Transverse colon (tissue), 4 donors: ENCODE measurements at places on chromosomes 11 and 22. TPM values are rescaled to one million over a fixed set of nuclear protein-coding genes. Genes with fewer than 3 reads are reported as not detected.

TRIM22 gene
- total RNA-seq, result 35.2 TPM

DNA sequence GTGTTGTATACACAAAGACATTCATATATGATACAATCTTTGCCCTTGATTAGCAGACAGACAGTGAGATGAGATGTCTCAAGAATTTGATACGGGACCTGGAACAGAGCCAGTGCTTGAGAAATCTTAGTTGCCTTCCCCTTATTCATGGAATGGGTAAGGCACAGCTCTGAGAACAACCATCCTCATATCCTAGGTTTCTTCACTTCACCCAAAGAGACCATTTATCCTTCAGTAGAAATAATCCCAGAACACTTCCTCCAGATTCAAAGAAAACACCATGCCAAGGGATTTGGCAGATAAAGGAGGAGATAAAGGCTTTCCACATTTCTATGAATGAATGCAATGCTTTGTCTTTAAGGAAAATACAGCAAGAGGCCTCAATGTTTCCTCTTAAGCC is 8.8 kb upstream of the IZUMO1R start:
- no peaks in the 10 kb centered on the region for H3K36me3 ChIP-seq
- H3K27me3 ChIP-seq, result no peaks in the 10 kb centered on the region
- H3K4me1 ChIP-seq, result no peaks in the 10 kb centered on the region
- H3K27ac ChIP-seq, result no peak overlapping the region
- no peak for DNase-seq

DNA sequence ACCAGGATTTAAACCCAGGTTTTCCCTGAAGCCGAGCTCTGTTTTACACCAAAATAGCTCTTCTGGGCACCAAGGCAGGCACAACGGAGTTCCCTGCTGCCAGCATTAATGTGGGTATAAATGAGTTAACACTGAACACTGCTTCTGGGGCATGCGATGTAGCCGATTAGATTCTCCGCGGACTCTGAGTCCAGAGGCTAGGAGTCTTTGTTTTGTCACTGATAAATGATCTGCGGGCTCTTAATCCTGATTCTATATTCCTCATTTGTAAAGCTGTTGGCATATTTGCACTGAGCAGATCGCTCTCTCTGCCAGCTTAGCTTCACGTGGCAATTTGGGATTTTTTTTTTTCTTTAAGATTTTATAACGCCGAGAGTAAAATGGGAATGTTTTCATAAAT is 16.8 kb upstream of the LDLRAD3 start:
- H3K27ac ChIP-seq, result no peak overlapping the region
- no peaks in the 10 kb centered on the region for H3K4me1 ChIP-seq
- H3K4me3 ChIP-seq, result no peak overlapping the region
- peaks cover 19% of the 10 kb centered on the region for H3K27me3 ChIP-seq
- DNase-seq, result no peak
- H3K36me3 ChIP-seq, result no peaks in the 10 kb centered on the region

DNA sequence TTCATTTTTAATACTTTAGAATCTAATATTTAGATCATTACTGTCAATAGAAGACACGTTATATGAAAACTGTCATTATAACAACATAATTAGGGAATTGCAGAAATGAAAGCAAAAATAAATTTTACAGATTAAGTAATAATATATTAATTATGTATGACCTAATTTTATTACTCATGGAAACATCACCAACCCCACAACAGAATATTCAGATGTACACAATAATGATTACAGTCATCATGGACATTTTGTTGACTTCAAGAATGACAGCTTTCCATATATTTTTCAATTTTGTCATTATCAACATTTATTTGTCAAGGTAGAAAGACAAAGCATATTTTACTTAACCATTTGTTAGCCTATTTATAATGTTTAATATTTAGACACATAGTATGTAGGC is 119.9 kb downstream of the MAML2 start:
- no peak overlapping the region for H3K27ac ChIP-seq
- H3K4me3 ChIP-seq, result no peak overlapping the region
- no peak for DNase-seq
- no peaks in the 10 kb centered on the region for H3K27me3 ChIP-seq

USP2 gene
- total RNA-seq, result 9.8 TPM

SYCE3 gene
- not detected for total RNA-seq

GRCh38 chr11:128198216-128198772 is 389.1 kb downstream of the ETS1 start:
- H3K4me1 ChIP-seq, result no peaks in the 10 kb centered on the region
- H3K4me3 ChIP-seq, result no peak overlapping the region
- no peaks in the 10 kb centered on the region for H3K27me3 ChIP-seq

GCAT gene
- 10.1 TPM for total RNA-seq

- DNase-seq, result peak; percentile 51
- H3K27ac ChIP-seq, result no peak overlapping the region
- peaks cover 7% of the 10 kb centered on the region for H3K4me1 ChIP-seq
- no peak overlapping the region for H3K4me3 ChIP-seq
- H3K27me3 ChIP-seq, result peaks cover 57% of the 10 kb centered on the region
Measured at GRCh38 chr11:44634401-44635281, 69.2 kb downstream of the CD82 start.

DNA sequence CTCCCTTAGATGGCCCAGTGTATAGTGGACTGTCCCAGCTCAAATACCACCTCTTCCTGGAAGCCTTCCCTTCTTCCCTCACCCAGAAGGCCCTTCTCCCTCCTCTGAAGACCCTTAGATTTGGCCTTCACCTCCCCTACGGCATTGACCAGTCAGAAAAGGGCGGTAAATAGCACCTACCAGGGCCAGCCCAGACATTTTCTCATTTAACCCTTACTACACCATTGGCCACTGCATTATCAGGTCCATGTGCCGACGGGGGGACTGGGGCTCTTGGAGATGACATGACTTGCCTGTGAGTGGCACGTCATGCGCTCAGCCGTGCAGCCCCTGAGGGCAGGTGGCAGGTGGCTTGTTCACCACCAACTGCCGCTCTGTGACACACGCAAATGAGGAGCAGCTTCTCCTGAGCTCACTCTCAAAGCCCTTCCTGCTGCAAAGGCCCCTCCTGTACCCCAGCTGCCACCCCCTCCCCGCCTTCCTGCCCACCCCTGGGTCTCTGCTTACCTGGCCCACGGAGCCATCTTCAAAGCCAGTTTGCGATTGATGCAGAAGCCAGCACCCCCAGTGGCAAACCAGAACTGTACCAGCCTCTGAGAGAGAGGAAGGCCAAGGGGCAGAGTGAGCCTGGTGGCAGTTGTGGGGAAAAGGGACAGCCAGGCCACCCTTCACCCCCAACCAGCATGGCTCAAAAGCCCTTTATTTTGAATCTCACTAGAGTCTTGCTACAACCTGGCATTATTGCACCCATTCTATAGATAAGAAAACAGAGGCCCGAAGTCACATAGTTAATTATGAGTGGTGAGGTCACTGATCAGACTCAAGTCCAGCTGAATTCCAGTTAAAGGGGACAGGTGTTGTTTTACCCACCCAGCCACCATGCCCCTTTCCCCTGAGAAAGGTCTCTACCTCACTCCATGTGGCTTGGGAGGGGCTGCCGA is 9.5 kb downstream of the MFNG start:
- H3K4me3 ChIP-seq, result no peak overlapping the region
- no peak overlapping the region for H3K27ac ChIP-seq
- H3K4me1 ChIP-seq, result no peaks in the 10 kb centered on the region
- DNase-seq, result no peak
- H3K36me3 ChIP-seq, result no peaks in the 10 kb centered on the region

GRCh38 chr11:93974759-93975158 is 46.4 kb upstream of the HEPHL1 start:
- H3K4me3 ChIP-seq, result no peak overlapping the region
- H3K27ac ChIP-seq, result no peak overlapping the region
- DNase-seq, result no peak
- no peaks in the 10 kb centered on the region for H3K27me3 ChIP-seq
- H3K36me3 ChIP-seq, result no peaks in the 10 kb centered on the region

DNA sequence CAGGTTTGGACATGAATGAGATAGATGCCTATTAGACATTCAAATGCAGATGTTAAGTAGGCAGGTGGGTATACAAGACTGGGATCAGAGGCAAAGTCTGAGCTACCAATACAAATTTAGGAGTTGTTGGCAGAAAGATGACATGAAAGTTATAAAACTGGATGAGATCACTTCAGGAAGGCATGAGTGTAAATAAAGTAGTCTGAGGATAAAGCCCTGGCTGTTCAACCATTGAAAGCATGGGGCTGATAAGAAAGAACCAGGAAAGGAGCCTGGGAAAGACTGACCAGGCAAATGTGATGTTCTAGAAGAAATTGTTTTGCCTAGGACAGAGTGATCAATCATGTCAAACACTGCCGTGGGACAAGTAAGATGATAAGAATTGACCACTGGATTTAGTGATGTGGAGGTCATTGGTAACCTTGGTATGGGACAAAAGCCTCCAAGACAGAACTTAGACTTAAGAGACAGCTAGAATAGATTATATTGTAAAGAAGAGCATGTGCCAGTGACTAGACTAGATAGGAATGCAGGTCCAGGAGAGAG is 98.5 kb downstream of the EHF start:
- H3K4me1 ChIP-seq, result no peaks in the 10 kb centered on the region
- H3K27ac ChIP-seq, result no peak overlapping the region
- no peaks in the 10 kb centered on the region for H3K36me3 ChIP-seq
- no peaks in the 10 kb centered on the region for H3K27me3 ChIP-seq

DNA sequence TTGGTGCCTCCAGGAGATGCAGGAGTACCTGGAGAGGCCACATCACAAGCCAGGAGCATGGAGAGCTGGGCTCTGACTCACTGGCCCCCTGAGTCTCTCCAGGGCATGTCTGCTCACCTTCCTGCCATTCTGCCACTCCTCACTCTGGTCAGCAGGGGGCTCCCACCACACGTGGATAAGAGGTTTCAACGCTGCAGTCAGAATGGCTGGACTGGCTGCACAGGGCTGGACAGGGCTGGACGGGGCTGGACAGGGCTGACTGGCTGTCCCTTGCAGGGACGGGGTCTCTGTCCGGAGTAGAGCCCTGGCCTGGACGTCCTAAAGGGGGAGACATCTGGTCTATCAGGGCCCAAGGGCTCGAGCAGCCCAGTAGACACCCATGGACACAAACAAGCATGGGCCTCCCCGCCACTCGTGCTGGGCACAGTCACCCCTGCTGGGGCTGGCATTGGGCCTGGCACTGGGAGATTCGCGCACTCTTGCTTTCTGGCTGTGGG is 34.6 kb downstream of the CYTH4 start:
- no peak overlapping the region for H3K4me3 ChIP-seq
- H3K27me3 ChIP-seq, result no peaks in the 10 kb centered on the region
- no peaks in the 10 kb centered on the region for H3K4me1 ChIP-seq
- peak; percentile 76 for DNase-seq
- H3K27ac ChIP-seq, result no peak overlapping the region

ZNF280B gene
- not detected for total RNA-seq

ANKK1 gene
- not detected for total RNA-seq

- peak; percentile 72 for DNase-seq
- no peaks in the 10 kb centered on the region for H3K36me3 ChIP-seq
- no peak overlapping the region for H3K4me3 ChIP-seq
- peaks cover 3% of the 10 kb centered on the region for H3K4me1 ChIP-seq
Measured at GRCh38 chr11:61627850-61628661, 47.2 kb upstream of the SYT7 start.

ART1 gene
- total RNA-seq, result not detected

DGKZ gene
- total RNA-seq, result 105 TPM

DNA sequence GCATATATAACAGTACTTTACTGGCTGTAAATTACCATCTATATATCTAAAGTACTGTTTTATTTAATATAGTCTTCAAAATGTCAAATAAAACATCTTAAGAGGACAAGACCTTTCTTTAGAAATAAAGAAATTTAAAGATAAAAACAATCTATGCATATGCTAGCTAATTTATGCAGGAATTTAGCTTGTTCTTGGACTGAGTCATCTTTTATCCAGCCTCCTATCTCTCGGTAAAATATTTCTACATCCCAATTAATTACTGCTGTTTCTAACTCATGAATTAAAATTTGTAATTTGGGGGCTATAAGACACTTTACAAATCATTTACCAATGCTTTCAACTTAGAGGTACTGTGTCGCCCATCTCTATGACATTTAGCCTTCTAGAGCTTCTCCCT is 72.8 kb upstream of the DDI1 start:
- H3K4me3 ChIP-seq, result no peak overlapping the region
- no peaks in the 10 kb centered on the region for H3K27me3 ChIP-seq
- H3K27ac ChIP-seq, result no peak overlapping the region
- H3K36me3 ChIP-seq, result no peaks in the 10 kb centered on the region
- no peaks in the 10 kb centered on the region for H3K4me1 ChIP-seq

DNA sequence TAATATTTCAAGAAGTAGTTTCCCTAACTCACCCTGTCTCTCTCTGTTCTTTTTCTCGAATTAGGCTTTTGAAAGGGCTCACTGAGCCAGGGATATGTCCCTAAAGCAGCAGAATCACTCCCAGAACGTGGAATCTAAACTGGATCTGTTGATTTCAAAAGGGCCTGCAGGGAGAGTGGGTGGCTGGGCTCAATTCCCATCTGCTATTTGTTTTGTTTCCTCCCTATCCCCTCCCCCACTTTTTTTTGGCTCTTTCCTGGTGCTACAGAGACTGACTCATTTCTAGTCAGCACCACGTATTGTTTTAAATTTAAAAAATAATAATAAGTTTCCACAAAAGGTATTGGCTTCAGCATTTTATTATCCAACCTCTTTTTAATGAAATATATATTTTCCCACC is 961.5 kb downstream of the FAM181B start:
- H3K27me3 ChIP-seq, result no peaks in the 10 kb centered on the region
- no peaks in the 10 kb centered on the region for H3K4me1 ChIP-seq
- no peaks in the 10 kb centered on the region for H3K36me3 ChIP-seq
- DNase-seq, result no peak
- no peak overlapping the region for H3K4me3 ChIP-seq

DNA sequence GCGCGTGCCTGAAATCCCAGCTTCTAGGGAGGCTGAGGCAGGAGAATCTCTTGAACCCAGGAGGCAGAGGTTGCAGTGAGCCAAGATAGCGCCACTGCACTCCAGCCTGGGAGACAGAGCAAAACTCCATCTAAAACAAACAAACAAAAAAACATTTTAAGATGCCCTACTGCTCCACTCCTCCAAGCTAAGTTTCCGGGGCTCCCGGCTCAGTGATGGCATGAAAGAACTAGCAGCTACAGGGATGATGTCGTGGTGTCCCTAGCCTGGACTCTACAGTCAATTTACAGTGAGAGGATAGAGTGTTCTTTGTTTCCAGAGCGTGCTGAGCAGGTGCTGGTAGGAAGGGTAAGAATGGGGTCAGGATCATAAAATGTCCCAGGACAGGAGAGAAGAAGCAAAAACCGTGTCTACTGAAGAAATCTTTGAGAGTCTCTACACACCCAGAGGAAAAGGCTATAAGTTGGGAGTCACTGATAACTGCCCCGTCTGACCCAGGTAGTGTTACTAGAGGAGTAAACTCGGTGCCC is 1.2 kb upstream of the ZBTB3 start:
- DNase-seq, result no peak
- no peaks in the 10 kb centered on the region for H3K27me3 ChIP-seq
- H3K4me3 ChIP-seq, result no peak overlapping the region
- peaks cover 11% of the 10 kb centered on the region for H3K4me1 ChIP-seq

GRCh38 chr22:43925433-43926348 is 2.1 kb downstream of the PNPLA3 start:
- no peaks in the 10 kb centered on the region for H3K36me3 ChIP-seq
- peaks cover 12% of the 10 kb centered on the region for H3K27me3 ChIP-seq
- H3K27ac ChIP-seq, result no peak overlapping the region
- DNase-seq, result no peak

SPINDOC gene
- total RNA-seq, result 5.6 TPM
